ENCODE measurements at places on chromosomes 11 and 22.

- no peak for DNase-seq
Measured at GRCh38 chr22:28146401-28147314, 227.6 kb upstream of the PITPNB start.

DNA sequence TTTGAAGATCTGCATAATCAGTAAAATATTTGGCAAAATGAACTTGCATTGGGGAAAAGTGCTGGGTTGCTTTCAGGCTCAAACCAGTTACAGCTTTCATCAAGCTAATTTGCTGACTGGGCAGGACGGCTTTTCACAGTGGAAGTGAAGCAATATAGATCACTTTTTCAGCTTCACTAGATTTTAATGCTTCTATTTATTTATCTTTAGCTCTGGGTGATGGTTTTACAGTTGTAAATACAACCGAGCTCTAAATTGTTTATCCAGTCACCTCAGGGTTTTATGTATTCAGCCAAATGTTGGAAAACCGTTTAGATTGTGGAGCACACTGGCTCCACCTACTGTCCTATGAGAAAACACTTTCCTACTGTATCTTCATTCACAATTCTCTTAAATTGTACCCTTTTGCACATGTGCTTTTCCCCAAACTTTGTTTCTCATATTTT lies 58.2 kb downstream of the ACER3 start:
- peak; percentile 41 for DNase-seq

DNA sequence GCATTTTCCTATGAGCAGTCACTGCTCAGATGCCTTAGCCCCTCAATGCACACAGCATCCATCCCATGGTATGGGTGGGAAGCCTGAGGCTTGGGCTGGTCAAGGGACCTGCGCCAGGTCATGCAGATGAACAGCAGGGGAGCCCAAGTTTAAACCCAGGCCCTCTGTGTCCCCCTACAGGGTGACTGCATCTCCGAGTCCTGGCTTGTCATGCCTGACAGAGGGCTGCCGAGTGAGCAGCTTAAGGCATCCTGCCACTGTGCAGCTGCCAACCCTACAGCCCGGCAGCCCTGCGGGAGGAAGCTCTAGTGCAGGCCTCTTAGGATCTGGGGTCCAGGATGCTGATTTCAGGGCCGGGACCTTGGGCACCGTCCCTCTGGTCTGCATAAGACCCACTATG lies 10.0 kb downstream of the IL2RB start:
- DNase-seq, result no peak

DNA sequence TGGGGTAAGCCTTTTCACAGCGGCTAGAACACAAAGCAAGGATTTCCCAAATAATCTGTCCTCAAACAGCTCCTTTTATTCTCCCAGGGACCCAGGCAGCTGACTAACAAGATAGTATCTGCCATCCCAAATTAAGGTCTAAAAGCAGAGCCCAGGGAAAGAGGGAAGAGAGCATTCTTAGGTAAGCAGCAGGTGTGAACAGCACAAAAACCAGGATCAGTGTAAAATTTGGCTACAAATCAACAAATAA lies 79.9 kb downstream of the RBMXL2 start:
- no peak for DNase-seq

DNA sequence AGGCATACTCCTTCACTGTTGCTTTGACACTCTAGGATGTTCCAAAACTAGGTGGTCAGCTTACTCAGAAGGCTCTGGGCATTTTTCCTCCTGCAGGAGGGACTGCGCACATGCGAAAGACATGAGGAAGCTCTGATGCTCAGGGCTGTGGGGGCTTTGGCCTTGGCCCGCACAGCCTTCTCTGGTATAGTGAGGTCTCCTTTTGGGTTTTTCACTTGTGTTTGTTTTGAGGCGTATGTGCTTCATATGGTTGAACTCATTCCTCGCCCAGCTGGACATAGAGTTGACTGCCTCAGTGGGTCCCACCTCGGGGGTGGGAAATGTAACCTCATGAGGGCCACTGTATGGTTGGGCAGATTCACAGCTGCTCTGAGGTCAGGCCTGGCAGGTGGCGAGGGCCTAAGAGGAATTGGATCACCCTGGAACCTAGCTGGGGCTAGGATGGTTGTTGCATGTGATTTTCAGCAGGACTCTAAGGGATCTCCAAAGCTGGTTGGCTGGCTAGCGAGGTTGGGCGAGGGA lies 63.7 kb downstream of the PTPRJ start:
- DNase-seq, result no peak

All from kidney glomerular epithelial cell (primary cell).